T1000 (cell line): ENCODE measurements at places on chromosomes 5 and 9.

DNA sequence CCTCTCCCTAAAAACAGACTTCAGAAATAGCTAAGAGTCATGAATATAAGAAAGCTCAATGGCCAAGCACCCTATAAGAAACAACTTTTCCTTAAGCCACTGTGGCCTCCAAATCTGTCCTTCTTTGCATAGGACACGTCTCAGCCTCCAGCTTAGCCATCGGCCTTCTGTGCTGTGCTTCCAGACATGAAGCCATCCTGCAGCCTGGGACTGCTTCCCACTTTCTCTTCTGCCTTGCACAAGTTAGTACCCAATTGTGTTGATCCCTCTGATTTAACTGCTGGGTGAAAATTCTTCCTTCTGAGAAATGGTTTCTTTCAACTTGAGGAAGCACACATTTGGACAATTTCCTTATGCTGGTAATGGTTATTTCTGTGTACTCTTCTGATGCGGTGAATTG lies 334.7 kb downstream of the MARCHF11 start:
- DNase-seq: no peak

DNA sequence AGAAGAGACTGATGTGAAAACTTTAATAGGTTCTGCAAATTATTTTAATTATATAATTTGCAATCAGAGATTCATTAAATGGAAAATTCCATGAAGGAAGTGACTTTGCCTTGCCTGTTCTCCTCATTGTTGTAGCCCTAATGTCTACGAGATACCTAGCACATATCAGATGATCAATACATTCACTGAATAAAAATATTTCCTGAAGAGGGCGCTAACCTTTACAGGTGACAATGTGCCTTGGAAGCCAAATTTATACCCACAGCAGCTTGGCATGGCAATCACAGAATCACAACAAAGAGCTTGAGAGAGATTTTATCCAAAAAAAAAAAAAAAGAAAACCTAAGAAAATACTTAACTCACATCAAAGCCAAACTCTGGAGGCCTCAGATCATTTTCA lies 17.4 kb downstream of the HAUS6 start:
- DNase-seq: no peak

- DNase-seq: no peak
Measured at GRCh38 chr5:101142102-101142501, 239.0 kb upstream of the ST8SIA4 start.

DNA sequence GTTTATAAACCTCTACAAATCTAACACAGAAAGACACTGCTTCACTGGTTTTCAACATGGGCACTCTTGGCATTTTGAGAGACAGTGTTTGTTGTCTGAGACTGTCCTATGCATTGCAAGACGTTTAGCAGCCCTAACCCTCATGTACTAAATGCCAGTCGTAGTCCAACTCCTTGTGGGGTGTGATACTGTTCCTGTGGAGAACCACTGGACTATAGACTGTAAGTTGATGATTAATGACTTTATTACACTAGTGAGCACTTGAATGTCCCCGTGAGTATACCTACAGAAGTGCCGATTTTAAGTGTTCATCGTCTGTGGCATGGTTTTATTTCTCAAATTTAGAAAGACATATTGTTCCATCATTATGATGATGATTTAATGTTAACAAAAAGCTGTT lies 46.2 kb downstream of the RECK start:
- no peak for DNase-seq

DNA sequence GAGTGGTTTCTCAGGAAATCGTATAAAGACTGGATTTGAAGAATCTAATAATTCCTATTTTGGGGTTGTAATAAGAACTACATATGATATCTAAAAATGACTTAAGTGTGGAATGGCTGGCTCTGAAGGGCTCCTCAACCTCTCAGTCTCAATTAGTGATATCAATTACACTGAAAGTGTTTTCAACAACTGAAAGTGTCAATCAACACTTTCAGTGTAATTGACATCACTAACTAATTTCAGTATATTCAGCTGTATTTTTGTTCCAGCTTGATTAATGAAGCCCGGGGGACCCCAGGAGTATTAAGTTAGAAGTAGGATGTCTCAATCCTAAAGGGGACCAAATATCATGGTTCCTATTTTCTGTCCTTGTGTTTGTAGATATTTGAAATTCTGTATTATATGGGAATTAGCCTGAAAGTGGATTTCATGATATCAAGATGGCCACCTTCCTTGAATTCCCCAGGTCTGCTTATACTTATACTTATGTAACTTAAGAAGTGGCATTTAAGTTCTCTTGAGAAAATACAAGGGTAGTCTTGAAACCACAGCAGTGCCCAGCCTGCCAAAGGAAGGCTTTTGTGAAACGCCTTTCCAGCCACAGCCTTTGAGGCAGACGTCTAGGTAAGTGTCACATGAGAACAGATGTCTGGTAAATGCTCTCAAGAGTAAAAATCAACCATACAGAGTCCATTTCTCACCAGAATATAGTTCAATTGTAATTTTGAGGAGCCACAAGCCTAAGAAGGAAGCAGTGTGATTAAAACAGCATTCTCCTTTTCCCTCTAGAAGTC lies 4.6 kb downstream of the BASP1 start:
- DNase-seq: no peak
